ENCODE measurements at places on chromosomes 12 and 14. TPM values are rescaled to one million over a fixed set of nuclear protein-coding genes. Genes with fewer than 3 reads are reported as not detected.

- H3K36me3 ChIP-seq, result no peaks in the 10 kb centered on the region
- H3K4me3 ChIP-seq, result no peak overlapping the region
- no peaks in the 10 kb centered on the region for H3K27me3 ChIP-seq
- no peak overlapping the region for H3K27ac ChIP-seq
- no peak for DNase-seq
These were observed 117.1 kb downstream of the DPF3 start for GRCh38 chr14:72776701-72777261.

GRCh38 chr14:44736326-44736725 lies 225.4 kb downstream of the KLHL28 start:
- no peaks in the 10 kb centered on the region for H3K27me3 ChIP-seq
- no peak overlapping the region for H3K27ac ChIP-seq
- no peak for DNase-seq

DNA sequence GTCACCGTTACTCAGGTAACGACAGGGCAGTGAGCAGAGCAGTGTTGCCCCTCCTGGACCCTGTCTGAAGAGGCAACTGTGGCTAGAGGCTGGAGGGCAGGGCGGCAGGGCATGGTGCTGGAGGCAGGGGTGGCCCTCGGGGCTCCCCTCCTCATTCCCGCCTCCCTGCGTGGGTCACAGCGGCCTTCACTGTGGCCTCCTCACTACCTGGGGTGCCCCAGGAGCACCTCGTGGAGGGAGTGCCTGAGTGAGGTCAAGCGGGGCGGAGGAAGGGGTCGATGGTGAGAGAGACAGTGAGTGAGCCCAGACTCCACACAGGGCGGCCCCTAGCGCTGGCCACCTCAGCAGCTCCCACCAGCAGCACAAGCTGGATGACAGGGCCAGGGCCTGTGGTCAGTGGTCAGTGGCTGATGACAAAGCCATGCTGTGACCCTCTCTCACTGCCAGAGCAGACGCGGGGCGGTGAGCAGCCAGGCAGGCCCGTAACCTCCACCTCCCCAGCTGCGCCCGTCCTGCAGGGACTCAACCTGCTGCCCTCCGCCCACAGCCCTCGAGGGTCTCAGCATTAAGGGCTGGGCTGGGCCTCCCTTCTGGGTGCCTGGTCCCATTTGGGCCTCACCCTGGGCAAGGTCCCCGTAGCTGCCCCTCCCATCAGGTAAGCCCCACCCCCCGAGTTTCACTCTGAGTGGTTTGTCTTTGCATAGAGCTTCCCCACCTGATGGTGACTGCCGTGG lies 17.8 kb downstream of the GPR132 start:
- peaks cover 5% of the 10 kb centered on the region for H3K4me1 ChIP-seq
- no peak overlapping the region for H3K27ac ChIP-seq
- H3K27me3 ChIP-seq, result no peaks in the 10 kb centered on the region
- H3K36me3 ChIP-seq, result no peaks in the 10 kb centered on the region

DNA sequence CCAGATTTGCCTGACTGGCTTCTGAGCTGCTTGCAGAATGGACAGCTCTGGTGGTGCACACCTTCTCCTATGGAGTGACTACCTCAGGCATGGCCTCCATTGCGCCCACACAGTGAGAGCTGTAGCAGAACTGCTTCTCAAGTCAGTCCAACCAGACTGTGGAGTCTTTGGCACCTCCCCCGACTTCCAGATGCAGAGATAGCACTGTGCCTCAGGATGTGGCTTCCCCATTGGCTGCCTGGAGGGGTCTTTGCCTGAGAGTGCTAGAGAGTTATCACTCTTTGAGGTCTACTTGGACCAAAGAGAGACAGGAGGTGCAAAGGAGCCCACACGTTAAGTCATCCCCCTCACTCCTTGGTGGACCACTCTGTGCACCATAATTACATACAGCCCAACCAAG lies 44.8 kb upstream of the FRS2 start:
- no peak overlapping the region for H3K27ac ChIP-seq
- H3K27me3 ChIP-seq, result no peaks in the 10 kb centered on the region
- no peak for DNase-seq

DNA sequence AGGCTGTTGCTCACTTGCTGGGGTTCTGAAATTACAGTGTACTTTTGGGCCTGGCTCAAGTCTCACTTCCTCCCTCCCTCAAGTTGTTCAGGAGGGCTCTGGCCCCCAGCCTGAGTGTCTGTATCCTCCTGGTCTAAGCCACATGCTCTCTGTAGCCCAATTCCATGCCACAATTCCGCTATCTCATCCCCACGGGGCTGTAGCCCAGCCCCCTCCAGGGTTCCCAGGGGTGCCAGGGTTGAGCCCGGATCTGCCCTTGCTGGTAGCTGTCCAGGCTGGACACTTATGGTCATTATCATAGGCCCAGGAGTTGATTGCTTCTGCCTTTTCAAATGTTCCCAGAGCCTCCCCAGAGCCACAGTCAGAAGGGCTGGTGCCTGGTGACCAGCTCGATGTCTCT lies 65.3 kb downstream of the PRIMA1 start:
- no peak for DNase-seq
- no peaks in the 10 kb centered on the region for H3K36me3 ChIP-seq
- H3K4me3 ChIP-seq, result no peak overlapping the region
- no peaks in the 10 kb centered on the region for H3K27me3 ChIP-seq

DNA sequence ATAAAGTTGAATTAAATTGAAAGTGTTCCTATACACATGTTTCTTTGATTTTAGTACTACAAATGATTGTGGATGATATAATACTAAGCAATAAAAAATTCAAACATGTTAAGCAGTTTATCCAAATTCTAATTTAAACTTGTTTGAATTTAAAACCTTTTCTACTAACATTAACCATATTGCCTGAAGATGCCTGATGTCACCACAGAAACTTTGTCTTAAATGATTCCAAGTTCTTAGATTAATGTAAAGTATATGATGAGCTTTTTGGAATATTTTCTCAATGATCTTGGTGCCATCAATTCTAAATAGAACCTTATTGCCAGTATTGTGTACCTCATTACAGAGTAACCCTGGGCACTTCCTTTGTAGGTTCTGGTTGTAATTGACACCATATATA lies 259.6 kb downstream of the NAV3 start:
- H3K4me3 ChIP-seq, result no peak overlapping the region
- no peaks in the 10 kb centered on the region for H3K27me3 ChIP-seq
- H3K4me1 ChIP-seq, result no peaks in the 10 kb centered on the region

- no peak overlapping the region for H3K27ac ChIP-seq
- H3K36me3 ChIP-seq, result no peaks in the 10 kb centered on the region
- peaks cover 7% of the 10 kb centered on the region for H3K4me1 ChIP-seq
- peak overlapping the region; percentile 40 for H3K4me3 ChIP-seq
These were observed 3.5 kb upstream of the KCNK10 start for GRCh38 chr14:88326352-88327103.

DNA sequence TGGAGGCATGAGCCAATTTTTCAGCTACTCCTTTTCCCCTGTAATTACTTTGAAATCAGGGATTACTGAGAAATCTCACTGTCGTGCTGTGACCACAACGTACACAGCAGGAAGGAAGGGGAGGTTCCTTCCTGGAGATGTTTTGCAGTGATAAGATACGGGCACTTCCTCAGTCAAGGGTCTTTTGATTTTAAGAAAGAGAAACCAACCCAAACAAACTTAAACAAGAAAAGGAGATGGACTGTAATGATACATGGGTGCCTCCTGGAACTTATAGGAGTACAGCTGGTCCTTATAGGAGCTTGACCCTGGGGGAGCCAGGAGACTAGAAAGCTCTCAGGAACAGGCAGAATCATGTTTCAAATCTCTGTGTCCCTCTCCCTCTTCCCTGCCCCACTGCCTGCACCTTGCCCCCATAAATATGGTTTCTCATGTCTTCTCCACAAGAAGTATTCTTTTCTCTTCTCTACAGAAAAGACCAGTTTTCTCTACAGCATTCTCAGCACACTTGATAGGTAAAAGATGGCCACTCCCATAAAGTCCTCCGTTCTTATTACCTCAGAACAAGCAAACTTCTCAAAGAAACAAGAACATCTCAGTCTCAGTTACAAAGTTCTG lies 281.1 kb upstream of the AMIGO2 start:
- H3K36me3 ChIP-seq, result no peaks in the 10 kb centered on the region
- H3K4me1 ChIP-seq, result no peaks in the 10 kb centered on the region
- no peaks in the 10 kb centered on the region for H3K27me3 ChIP-seq
- DNase-seq, result no peak
- H3K4me3 ChIP-seq, result no peak overlapping the region
- H3K27ac ChIP-seq, result no peak overlapping the region

- H3K27ac ChIP-seq, result no peak overlapping the region
- peaks cover 7% of the 10 kb centered on the region for H3K27me3 ChIP-seq
- no peaks in the 10 kb centered on the region for H3K4me1 ChIP-seq
- DNase-seq, result no peak
These were observed 14.0 kb upstream of the MUCL1 start for GRCh38 chr12:54840244-54840865.

DNA sequence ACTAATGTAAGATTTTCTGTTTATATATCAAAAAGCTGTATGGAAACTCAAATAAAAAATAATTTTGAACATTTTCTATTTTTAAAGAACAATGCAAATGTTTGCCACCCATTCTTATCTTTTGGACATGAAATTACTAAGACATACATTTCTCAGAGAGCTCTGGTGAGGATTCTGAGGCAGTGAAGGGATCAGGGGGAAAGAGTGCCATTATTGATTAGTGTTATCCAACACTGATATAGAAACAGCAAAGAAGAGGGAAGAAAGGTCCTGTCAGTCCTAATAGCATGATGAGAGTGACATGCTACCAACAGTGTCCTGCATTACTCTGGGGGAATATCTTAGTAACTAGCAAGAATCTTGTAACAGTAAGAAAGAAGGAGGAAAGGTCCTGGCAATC lies 282.2 kb downstream of the RPL10L start:
- no peak overlapping the region for H3K4me3 ChIP-seq
- H3K27me3 ChIP-seq, result no peaks in the 10 kb centered on the region
- no peak overlapping the region for H3K27ac ChIP-seq
- no peaks in the 10 kb centered on the region for H3K36me3 ChIP-seq

GRCh38 chr12:132711080-132711843 lies 620 bp downstream of the PGAM5 start:
- H3K36me3 ChIP-seq, result no peaks in the 10 kb centered on the region
- no peak for DNase-seq
- H3K4me3 ChIP-seq, result peak overlapping the region; percentile 83
- H3K27ac ChIP-seq, result peak overlapping the region; percentile 80
- peaks cover 6% of the 10 kb centered on the region for H3K4me1 ChIP-seq

- no peak for DNase-seq
- peaks cover 18% of the 10 kb centered on the region for H3K4me1 ChIP-seq
- no peak overlapping the region for H3K27ac ChIP-seq
- no peaks in the 10 kb centered on the region for H3K36me3 ChIP-seq
- peak overlapping the region; percentile 59 for H3K4me3 ChIP-seq
- peaks cover 30% of the 10 kb centered on the region for H3K27me3 ChIP-seq
These were observed 370 bp downstream of the HRK start for GRCh38 chr12:116880817-116881324.

DNA sequence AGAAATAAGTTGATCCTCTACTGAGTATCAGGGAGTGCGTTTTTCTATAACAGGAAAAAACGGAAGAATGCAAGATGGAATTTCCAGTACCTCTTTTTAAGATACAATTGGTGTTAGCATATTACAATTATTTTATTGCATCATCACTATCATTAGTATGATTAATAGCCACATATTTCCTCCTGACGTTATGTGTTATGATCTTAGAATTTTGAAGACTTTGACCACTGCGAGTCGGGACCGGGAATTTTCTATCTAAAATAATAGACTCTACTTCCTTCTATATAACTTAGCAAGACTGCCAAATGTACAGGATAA lies 679 bp upstream of the SAV1 start:
- no peak for DNase-seq
- peaks cover 5% of the 10 kb centered on the region for H3K36me3 ChIP-seq
- no peaks in the 10 kb centered on the region for H3K27me3 ChIP-seq
- peaks cover 13% of the 10 kb centered on the region for H3K4me1 ChIP-seq
- peak overlapping the region; percentile 88 for H3K4me3 ChIP-seq

GRCh38 chr12:124607681-124608425 lies 40.4 kb upstream of the NCOR2 start:
- peaks cover 19% of the 10 kb centered on the region for H3K4me1 ChIP-seq
- H3K4me3 ChIP-seq, result no peak overlapping the region
- H3K36me3 ChIP-seq, result no peaks in the 10 kb centered on the region

GRCh38 chr12:130133851-130134562 lies 28.3 kb upstream of the FZD10 start:
- no peak overlapping the region for H3K27ac ChIP-seq
- H3K27me3 ChIP-seq, result no peaks in the 10 kb centered on the region
- no peaks in the 10 kb centered on the region for H3K36me3 ChIP-seq
- no peaks in the 10 kb centered on the region for H3K4me1 ChIP-seq
- no peak overlapping the region for H3K4me3 ChIP-seq
- DNase-seq, result no peak

GRCh38 chr14:100138082-100138787 lies 21.2 kb downstream of the DEGS2 start:
- H3K36me3 ChIP-seq, result no peaks in the 10 kb centered on the region
- no peak overlapping the region for H3K27ac ChIP-seq

- DNase-seq, result no peak
- H3K27ac ChIP-seq, result no peak overlapping the region
- H3K36me3 ChIP-seq, result no peaks in the 10 kb centered on the region
- no peak overlapping the region for H3K4me3 ChIP-seq
- H3K27me3 ChIP-seq, result peaks cover 15% of the 10 kb centered on the region
These were observed 275.6 kb downstream of the AACS start for GRCh38 chr12:125340791-125341190.

- no peak for DNase-seq
- no peaks in the 10 kb centered on the region for H3K36me3 ChIP-seq
- H3K27me3 ChIP-seq, result no peaks in the 10 kb centered on the region
- H3K27ac ChIP-seq, result no peak overlapping the region
- H3K4me1 ChIP-seq, result no peaks in the 10 kb centered on the region
These were observed 48.3 kb downstream of the TTC6 start for GRCh38 chr14:37643701-37644100.

GRCh38 chr14:66511849-66512248 lies 3.9 kb downstream of the GPHN start:
- no peak overlapping the region for H3K27ac ChIP-seq
- no peaks in the 10 kb centered on the region for H3K27me3 ChIP-seq
- H3K36me3 ChIP-seq, result no peaks in the 10 kb centered on the region
- H3K4me3 ChIP-seq, result no peak overlapping the region
- peaks cover 3% of the 10 kb centered on the region for H3K4me1 ChIP-seq
- DNase-seq, result no peak

GRCh38 chr12:69433653-69434052 lies 36.5 kb upstream of the FRS2 start:
- H3K27me3 ChIP-seq, result no peaks in the 10 kb centered on the region
- DNase-seq, result no peak

GRCh38 chr12:128009108-128009507 lies 257.9 kb upstream of the TMEM132C start:
- DNase-seq, result no peak
- H3K27me3 ChIP-seq, result no peaks in the 10 kb centered on the region
- H3K4me3 ChIP-seq, result no peak overlapping the region
- H3K27ac ChIP-seq, result no peak overlapping the region

GRCh38 chr12:27336282-27336653 lies 3.6 kb downstream of the BMAL2 start:
- H3K4me1 ChIP-seq, result peaks cover 37% of the 10 kb centered on the region
- no peak overlapping the region for H3K4me3 ChIP-seq
- no peak overlapping the region for H3K27ac ChIP-seq
- H3K27me3 ChIP-seq, result no peaks in the 10 kb centered on the region
- no peak for DNase-seq

C14orf119 gene
- 39.6 TPM for total RNA-seq

PMCH gene
- total RNA-seq, result not detected

PNN gene
- 55.4 TPM for total RNA-seq

DEGS2 gene
- total RNA-seq, result 4.9 TPM

ANG gene
- total RNA-seq, result 1.9 TPM

TMEM63C gene
- total RNA-seq, result 2.4 TPM

KRT73 gene
- not detected for total RNA-seq

SCNN1A gene
- 17.1 TPM for total RNA-seq

NTN4 gene
- 17.1 TPM for total RNA-seq

TDRD9 gene
- not detected for total RNA-seq

STAC3 gene
- total RNA-seq, result 0.87 TPM

MGAT4C gene
- total RNA-seq, result not detected

SDS gene
- total RNA-seq, result 0.15 TPM

EML5 gene
- 0.10 TPM for total RNA-seq

CD27 gene
- total RNA-seq, result 0.23 TPM
